ENCODE measurements at places on chromosomes 5 and 9.

DNA sequence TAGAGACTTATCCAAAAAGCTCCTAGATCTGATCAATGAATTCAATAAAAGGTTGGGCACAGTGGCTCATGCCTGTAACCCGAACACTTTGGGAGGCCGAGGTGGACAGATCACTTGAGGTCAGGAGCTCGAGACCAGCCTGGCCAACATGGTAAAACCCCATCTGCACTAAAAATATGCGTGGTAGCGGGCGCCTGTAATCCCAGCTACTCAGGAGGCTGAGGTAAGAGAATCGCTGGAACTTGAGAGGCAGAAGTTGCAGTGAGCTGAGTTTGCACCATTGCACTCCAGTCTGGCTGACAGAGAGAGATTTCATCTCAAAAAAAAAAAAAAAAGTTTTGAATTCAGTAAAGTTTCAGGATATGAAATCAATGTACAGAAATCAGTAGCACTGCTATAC, 20.0 kb downstream of the DCTN4 start:
- H3K4me1 ChIP-seq, result peaks cover 37% of the 10 kb centered on the region
- no peaks in the 10 kb centered on the region for H3K27me3 ChIP-seq
- no peak overlapping the region for H3K4me3 ChIP-seq
- peaks cover 79% of the 10 kb centered on the region for H3K36me3 ChIP-seq
- H3K27ac ChIP-seq, result no peak overlapping the region

DNA sequence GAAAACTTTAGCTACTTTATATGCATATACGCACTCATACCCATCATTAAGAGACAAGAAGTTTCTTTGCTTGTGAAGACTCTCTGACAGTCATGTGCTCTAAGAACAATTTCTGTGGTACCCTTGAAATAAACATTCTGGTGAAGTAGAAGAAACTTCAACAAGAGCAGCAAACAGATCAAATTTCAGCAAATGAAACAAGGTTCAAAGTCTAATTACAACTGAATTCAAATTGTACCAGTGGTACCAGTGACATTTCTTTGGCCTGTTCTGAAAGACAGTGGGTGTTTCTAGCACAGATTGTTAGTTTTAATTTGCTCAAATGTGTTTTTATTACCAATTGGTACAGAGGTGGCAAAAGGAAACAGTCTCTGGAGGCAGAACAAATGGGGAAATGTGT, 391.0 kb downstream of the CHSY3 start:
- H3K4me1 ChIP-seq, result no peaks in the 10 kb centered on the region
- H3K27ac ChIP-seq, result no peak overlapping the region
- DNase-seq, result no peak
- H3K36me3 ChIP-seq, result no peaks in the 10 kb centered on the region
- no peaks in the 10 kb centered on the region for H3K27me3 ChIP-seq

DNA sequence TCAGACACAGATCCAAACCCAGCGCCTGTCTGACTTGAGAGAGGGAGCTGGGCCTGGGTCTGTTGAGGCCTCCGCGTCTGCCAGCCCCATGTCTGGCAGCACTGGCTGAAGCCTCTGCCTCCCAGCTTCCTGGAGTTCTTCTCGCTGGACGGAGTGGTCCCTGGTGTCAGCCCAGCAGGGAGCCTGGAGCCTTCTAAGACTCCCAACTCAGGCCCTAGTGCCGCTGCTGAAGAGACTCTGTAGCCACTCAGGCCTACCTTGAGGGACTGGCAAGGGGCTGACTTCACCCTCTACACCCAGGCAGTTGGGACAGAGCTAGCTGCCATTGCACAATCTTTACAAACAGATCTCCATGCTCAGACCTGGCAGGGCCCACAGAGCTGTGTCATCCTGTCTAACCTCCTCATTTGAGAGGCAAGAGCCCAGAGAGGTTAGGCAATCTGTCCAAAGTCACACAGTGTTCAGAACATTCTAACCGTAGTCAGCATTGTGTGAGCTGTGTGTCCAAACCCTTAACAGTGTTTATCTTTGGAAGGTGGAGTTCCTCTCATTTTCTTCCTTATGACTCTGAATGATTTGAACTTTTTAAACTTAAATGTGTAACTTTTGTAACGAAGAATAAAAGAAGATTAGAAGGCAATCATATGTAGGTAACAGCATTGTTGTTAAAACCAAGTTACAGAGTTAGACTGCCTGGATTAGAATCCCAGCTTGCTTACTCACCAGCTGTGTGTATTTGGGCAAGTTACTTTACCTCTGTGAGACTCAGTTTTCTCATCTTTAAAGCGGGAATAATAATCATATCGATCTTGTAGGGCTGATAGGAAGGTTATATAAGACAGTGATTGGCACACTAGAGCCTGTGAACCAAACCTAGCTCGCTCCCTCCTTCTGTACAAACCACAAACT, 4.6 kb upstream of the DUSP1 start:
- H3K36me3 ChIP-seq, result peaks cover 2% of the 10 kb centered on the region
- H3K4me3 ChIP-seq, result no peak overlapping the region
- peak overlapping the region; percentile 25 for H3K27ac ChIP-seq
- no peak for DNase-seq

DNA sequence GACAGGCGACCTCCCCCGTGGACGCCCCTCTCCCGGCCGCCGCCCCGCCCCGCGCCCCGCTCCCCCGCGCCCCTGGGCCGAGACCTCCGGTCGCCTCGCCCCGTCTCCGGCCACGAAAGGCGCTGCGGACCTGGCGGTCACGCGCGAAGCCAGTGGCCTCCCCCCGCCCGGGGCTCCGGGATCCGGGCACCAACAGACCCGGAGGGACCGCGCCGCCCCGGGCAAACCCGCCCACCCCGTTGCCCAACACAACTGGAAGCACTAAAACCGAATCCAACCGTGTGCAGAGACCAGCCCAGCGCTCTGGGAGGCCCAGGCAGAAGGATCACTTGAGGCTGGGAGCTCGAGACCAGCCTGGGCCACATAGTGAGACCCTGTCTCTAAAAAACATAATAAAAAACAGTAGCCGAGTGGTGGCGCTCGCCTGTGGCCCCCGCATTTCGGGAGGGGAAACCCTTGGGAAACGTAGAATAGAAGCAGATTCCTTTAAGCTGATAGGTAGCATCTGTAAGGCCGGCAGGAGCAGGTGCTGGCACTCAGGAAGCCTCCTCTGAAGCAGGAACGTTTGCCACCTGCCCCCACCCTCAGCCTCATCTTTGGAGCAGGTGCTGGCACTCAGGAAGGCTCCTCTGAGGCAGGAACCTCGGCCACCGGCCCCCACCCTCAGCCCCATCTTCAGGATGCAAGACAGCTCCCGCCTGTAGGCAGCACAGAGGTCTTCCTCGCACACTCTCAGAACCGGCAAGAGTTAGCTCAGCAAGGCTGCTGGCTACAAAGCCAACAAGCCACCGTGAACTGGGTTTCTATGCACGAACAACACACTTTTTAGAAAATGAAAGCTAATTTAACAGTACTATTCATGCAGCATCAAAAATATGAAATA, 4.6 kb upstream of the SLC9A3 start:
- no peak for DNase-seq
- peaks cover 60% of the 10 kb centered on the region for H3K4me1 ChIP-seq
- H3K36me3 ChIP-seq, result no peaks in the 10 kb centered on the region
- H3K27me3 ChIP-seq, result peaks cover 72% of the 10 kb centered on the region

DNA sequence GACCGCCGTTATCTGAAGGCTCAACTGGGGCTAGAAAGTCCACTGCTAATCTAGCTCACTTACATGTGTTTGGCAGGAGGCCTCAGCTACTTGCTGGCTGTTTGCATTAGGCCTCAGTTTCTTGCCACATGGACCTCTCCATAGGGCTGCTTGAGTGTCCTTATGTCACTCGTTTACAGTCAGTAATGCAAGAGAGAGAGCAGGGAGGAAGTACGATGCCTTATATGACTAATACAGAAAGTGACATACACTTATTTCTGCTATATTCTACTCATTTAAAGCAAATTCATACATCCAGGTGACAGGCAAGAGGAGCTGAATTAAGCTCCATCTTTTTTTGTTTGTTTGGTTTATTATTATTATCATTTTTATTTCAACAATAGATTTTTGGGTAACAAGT, 179.6 kb downstream of the LURAP1L start:
- no peaks in the 10 kb centered on the region for H3K36me3 ChIP-seq
- no peak for DNase-seq
- H3K4me3 ChIP-seq, result no peak overlapping the region
- H3K27me3 ChIP-seq, result no peaks in the 10 kb centered on the region
- H3K27ac ChIP-seq, result no peak overlapping the region

GRCh38 chr5:159697530-159697929, 218.8 kb upstream of the ADRA1B start:
- no peak overlapping the region for H3K4me3 ChIP-seq
- DNase-seq, result no peak
- no peaks in the 10 kb centered on the region for H3K36me3 ChIP-seq
- H3K4me1 ChIP-seq, result no peaks in the 10 kb centered on the region
- no peak overlapping the region for H3K27ac ChIP-seq

DNA sequence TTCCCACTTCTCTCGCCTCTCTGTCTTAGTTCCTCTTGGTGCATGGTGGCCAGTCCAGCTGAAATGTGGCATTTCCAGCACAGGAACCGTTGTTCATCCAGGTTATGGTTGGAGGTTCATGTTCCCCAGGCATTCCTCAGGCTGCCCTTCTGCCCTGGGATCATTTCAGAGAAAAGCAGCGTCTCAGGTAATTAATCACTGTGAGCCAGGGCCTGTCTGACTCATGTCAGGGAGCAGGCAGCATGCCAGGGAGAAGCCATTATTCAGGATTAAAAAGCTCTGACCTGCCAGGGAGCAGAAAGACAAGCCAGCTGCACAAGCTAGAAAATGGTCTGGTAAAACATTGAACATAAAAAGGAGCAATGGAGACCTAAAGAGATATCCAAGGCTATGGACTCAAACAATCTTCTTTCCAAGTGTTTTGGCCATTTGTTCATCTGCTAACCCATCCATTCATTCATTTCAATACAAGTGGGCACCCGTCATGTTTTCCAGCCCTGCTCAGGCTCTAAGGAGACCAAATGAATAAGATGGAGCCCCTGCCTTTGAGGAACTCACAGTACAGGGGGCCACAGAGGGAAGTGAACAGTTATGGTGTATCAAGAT, 241.4 kb downstream of the DRD1 start:
- DNase-seq, result no peak
- no peaks in the 10 kb centered on the region for H3K4me1 ChIP-seq
- no peak overlapping the region for H3K4me3 ChIP-seq
- no peaks in the 10 kb centered on the region for H3K27me3 ChIP-seq
- H3K36me3 ChIP-seq, result no peaks in the 10 kb centered on the region

DNA sequence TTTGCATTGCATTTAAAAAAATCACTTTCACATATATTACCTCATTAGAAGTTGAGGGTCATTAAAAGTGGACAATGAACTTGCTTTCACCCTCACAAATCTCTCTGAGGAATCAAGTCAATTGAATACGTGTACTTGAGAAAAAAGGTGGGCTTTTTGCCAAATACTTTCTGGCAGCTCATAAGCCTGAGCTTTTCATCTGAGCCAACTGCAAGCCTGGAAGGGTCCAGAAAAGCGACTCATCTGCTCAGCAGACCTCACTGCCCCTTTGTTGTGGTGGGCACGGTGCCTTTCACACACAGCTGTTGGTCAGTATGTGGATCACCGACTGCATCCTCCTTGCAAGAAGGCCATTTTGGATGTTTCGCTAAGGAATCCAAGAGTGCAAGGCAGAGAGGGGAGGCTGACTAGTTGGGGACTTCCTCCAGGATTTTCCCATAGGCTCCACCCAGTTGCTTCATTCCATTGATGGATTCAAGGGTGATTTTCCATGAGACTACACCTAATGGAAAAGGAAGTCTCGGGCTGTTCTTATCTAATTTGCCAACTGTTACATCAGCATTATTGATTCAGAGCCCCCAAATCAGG, 564.7 kb downstream of the PDE4D start:
- H3K4me3 ChIP-seq, result no peak overlapping the region
- H3K4me1 ChIP-seq, result no peaks in the 10 kb centered on the region
- peaks cover 2% of the 10 kb centered on the region for H3K36me3 ChIP-seq
- DNase-seq, result no peak
- H3K27ac ChIP-seq, result no peak overlapping the region
- H3K27me3 ChIP-seq, result no peaks in the 10 kb centered on the region

- H3K4me1 ChIP-seq, result no peaks in the 10 kb centered on the region
- no peak for DNase-seq
- no peak overlapping the region for H3K27ac ChIP-seq
- H3K4me3 ChIP-seq, result no peak overlapping the region
- H3K36me3 ChIP-seq, result no peaks in the 10 kb centered on the region
- no peaks in the 10 kb centered on the region for H3K27me3 ChIP-seq
Observed at GRCh38 chr5:3310541-3311261, 284.9 kb upstream of the IRX1 start.

- no peak overlapping the region for H3K4me3 ChIP-seq
- H3K27me3 ChIP-seq, result peaks cover 9% of the 10 kb centered on the region
- no peak overlapping the region for H3K27ac ChIP-seq
- H3K36me3 ChIP-seq, result no peaks in the 10 kb centered on the region
- no peaks in the 10 kb centered on the region for H3K4me1 ChIP-seq
- DNase-seq, result no peak
Observed at GRCh38 chr9:98568234-98568908, 140.4 kb downstream of the GABBR2 start.

GRCh38 chr9:93456022-93456421, 2.6 kb upstream of the FAM120AOS start:
- H3K36me3 ChIP-seq, result peaks cover 21% of the 10 kb centered on the region
- no peak for DNase-seq
- no peak overlapping the region for H3K4me3 ChIP-seq
- peaks cover 37% of the 10 kb centered on the region for H3K4me1 ChIP-seq
- H3K27me3 ChIP-seq, result no peaks in the 10 kb centered on the region

- no peak for DNase-seq
- no peak overlapping the region for H3K4me3 ChIP-seq
- H3K36me3 ChIP-seq, result no peaks in the 10 kb centered on the region
- H3K27ac ChIP-seq, result no peak overlapping the region
- no peaks in the 10 kb centered on the region for H3K4me1 ChIP-seq
Observed at GRCh38 chr5:3103262-3103811, 351.9 kb upstream of the IRX2 start.

- H3K4me3 ChIP-seq, result no peak overlapping the region
- DNase-seq, result no peak
- H3K4me1 ChIP-seq, result peaks cover 21% of the 10 kb centered on the region
- H3K36me3 ChIP-seq, result no peaks in the 10 kb centered on the region
Observed at GRCh38 chr9:126857261-126857960, 3.0 kb upstream of the ZBTB34 start.

GRCh38 chr5:165014439-165014838, 1509.0 kb downstream of the MAT2B start:
- no peak overlapping the region for H3K4me3 ChIP-seq
- no peaks in the 10 kb centered on the region for H3K4me1 ChIP-seq
- no peaks in the 10 kb centered on the region for H3K36me3 ChIP-seq
- no peak for DNase-seq

Data from stimulated activated naive B cell treated with anti-CD40 and anti-IgM and Interleukin-4, amounts not matched to agents 10 μg/mL and 1 μg/mL and 100 μg/mL, for 72 hours (primary cell).